Stimulated activated CD8-positive, alpha-beta memory T cell treated with anti-CD3 and anti-CD28 coated beads, Interleukin-4, amount 100 ng/mL, for 4 hours (primary cell): ENCODE measurements at places on chromosomes 4 and X.

GRCh38 chr4:111618908-111619307 is 526.3 kb upstream of the FAM241A start:
- no peak for DNase-seq

GRCh38 chrX:928606-929005 is 283.8 kb downstream of the CRLF2 start:
- DNase-seq, result no peak

- DNase-seq, result no peak
These were observed 201.1 kb downstream of the ARAP2 start for GRCh38 chr4:36043241-36043640.

GRCh38 chr4:77360451-77360850 is 203.4 kb downstream of the CCNG2 start:
- no peak for DNase-seq

DNA sequence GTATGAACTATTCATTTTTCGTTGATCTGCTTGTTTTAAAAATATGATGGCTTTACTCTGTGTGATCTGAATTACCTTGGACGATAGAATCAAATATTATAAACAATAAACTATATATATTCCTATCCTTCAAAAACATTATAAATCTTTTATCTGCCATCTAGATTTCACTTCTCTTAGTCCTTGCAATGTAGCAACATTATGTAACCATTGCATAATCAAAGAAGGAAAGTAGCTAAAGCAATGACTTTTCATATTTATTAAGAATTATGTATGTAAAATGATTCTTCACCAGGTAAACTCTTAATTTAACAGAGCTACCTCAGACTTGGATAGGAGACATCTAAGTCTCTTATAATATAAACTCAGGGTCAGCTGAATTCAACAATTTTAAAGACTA is 210.5 kb downstream of the ADAMTS3 start:
- DNase-seq, result no peak

DNA sequence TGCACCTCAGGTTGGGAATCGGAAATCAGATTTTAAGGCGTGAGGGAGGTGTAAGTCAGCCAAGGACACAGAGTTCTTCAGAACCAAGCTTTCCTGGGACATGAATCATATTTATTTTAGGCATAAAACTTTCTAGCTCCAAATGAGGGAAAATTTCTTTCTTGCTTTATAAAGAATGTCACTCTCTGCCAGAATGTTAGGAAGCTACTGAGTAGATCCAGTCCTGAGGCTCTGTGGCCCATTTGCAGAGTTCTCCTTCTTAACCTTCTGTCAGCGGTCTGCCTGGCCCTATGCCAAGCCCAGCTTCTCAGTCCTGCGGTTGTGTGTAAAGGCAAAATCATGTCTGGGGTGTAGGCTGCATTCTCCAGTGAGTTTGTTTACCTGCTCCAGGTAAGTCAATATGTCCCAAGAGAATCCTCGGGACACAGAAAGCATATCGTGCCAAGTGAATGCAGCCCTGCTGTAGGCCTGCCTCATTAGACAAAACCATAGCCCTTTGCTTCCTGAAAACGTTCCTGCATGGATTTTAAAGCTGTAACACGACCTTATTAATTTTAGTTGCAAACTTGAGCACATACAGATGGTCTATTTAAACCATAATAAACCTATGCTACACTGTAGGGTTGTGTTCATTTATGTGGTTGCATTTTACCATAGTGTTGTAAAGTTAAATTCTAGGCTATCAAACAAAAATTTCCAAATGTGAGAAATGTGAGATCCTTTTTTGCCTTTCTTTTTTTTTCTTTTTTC is 29.2 kb upstream of the CCNI start:
- DNase-seq, result no peak

DNA sequence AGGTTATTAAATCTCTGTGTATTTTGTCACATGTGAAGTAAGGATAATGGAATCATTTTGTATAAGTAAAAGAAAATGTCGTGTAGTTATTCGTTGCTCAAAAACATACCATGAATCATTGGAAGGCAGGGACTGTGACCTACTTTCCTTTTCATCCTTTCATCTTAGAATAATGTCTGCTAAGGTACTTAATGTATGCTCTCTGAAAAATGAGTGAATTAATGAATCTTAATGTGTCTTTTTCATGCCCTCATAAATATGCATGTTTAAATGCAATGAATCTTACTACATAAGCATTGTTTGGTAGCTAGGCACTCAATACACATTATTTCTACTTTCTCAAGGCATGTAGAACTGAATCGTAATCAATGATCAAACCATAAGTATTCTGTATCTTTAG is 343.9 kb downstream of the MAGEB5 start:
- DNase-seq, result no peak

GRCh38 chr4:168082379-168082778 is 10.0 kb upstream of the ANXA10 start:
- DNase-seq, result no peak

- no peak for DNase-seq
These were observed 306.2 kb downstream of the INPP4B start for GRCh38 chr4:142539796-142540482.

GRCh38 chrX:111646515-111646914 is 34.5 kb upstream of the ALG13 start:
- no peak for DNase-seq

GRCh38 chr4:61924131-61924530 is 724.0 kb downstream of the ADGRL3 start:
- no peak for DNase-seq

GRCh38 chr4:38364383-38364963 is 299.5 kb upstream of the KLF3 start:
- DNase-seq, result no peak

DNA sequence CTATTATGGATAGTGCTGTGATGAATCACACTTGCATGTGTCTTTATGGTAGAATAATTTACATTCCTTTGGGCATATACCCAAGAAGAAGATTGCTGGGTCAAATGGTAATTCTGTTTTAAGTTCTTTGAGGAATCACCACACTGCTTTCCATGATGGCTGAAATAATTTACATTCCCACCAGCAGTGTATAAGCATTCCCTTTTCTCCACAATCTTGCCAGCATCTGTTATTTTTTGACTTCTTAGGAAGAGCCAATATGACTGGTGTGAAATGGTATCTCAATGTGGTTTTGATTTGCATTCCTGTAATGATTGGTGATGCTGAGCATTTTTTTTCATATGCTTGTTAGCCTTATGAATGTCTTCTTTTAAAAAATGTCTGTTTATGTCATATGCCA is 1120.2 kb downstream of the ARAP2 start:
- no peak for DNase-seq

DNA sequence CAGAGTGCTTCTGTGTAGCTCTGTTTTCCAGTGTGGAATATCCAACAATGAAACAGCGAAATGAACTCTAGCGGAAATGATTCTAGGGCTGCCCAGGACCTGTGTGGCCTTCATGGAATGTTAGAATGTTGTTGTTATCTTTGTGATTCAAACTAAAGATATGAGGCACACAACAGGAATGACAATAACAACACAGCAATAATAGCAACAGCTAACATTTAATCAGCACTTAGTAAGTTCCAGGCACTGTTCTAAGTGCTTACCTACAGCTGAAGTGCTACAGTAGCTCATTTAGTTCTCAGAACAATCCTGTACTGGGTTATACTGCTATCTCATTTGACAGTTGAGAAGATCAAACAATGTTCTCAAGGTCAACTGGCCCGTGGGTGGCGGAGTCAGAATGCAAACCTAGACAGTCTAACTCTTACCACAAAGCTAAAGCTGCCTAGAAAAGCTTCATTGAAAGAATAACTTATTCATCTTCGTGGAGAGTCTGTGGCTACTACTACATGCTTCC is 63.7 kb downstream of the MAML3 start:
- DNase-seq, result no peak

DNA sequence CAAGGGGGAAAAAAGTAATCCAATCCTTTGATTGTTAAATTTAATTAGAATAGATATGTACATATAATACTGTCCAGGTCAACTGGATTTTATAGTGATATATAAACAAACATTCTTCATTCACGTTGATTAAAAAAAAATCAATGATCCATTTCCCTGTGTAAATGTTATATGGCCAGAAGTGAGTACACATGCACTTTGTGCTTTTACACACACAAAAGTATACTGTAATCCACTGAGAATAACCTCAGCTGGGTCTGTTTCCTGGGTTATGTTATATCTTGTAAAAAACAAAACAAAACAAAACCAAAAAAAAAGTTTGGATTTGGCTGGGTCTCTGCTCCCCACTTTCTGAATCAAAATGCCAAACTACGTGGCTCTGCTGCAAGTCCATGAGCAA is 51.7 kb downstream of the WFS1 start:
- no peak for DNase-seq

DNA sequence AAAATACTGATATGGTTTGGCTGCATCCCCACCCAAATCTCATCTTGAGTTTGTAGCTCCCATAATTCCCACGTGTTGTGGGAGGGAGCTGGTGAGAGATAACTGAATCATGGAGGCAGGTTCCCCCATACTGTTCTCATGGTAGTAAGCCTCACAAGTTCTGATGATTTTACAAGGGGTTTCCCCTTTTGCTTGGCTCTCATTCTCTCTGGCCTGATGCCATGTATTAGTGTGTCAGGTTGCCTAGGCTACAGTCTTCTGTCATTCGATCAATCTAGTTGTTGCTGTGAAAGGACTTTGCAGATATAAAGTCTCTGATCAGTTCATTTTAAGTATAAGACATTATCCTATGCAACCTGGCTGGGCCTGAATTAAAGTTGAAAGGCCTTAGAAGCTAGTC is 209.3 kb upstream of the MAOA start:
- no peak for DNase-seq

DNA sequence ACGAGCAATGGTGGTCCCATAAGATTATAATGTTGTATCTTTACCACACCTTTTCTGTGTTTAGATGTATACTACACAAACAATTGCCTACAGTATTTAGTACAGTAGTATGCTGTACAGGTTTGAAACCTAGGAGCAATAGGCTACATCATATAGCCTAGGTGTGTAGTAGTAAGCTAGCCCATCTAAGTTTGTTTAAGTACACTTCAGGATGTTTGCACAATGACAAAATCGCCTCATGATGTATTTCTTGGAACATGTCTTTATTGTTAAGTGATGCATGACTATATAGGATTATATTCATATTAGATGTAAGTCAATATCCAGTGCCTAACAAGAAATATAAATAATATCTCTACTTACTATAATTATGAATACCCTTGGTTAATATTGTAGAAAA is 104.6 kb downstream of the SLC10A6 start:
- DNase-seq, result no peak

DNA sequence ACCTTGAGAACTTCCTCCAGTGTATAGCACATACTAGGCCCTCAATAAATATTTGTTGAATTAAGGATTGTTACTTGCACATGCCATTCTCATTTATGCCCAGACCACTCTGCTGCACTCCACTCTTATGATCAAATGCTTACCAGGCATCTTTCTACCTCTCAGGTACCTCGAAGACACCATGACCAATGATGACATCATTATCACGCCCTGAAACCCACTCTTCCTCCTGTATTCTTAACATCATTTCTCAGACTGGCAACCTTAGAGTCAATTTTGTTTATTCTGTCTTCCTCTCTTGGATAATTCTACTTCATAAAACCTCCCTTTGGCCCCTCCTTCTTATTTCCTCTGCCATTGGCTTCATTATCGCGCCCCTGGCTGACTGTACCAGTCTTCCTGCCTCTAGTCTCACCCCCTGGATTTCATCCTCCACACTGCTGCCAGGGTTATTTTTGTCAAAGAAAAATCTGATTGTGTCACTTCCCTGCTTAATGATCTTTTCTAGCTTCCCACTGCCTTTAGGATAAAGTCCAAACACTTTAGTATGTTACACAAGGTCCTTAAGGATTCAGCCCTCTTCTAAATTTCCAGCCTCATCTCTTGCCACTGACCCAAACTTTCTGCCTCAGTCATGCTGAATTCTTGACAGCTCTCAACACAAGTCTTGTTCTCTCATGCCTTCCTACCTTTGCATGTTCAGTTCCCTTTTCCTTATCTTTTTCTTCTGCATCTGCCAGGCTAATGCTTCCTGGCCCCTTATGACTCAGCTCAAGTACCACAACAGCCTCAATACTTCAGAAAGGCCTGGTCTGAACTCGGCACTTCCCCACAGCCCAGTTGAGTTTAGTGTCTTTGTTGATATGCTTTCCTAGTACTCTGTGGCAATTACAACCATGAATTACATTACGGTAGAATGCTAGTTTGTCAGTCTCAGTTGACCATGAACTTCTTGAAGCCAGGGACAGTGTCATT is 45.8 kb downstream of the HDAC8 start:
- DNase-seq, result no peak

GRCh38 chrX:15475486-15475885 is 17.6 kb downstream of the PIR start:
- no peak for DNase-seq

DNA sequence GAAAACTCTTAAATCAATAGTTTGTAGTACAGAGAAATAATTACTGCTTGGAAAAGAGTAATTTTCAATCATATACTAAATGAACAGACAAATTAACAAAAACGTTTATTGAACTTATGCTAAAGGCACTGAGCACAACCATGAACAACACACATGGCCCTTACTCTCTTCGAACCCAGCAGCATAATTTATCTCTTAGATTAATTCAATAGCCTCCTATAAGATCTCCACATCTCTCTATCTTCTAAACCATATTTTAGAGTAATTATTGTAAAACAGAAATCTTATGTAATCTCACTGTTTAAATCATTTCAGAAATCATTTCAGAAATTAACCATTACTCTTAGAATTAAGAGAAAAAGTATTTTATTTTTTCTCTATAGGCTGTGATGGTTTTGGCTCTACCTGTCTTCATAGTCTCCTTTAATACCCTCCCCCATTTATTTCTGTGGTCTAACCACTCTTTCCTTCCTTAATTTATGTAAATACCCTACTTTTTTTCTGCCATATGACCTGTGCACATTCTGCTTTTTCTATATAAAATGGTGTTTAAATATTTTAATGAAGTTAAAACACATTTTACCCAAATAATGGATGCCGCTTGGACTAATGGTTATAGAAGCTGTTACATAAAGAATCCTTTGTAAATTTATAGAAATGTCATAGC is 218.5 kb downstream of the CCSER1 start:
- DNase-seq, result no peak

GRCh38 chr4:25103418-25103817 is 56.8 kb downstream of the SEPSECS start:
- DNase-seq, result no peak

DNA sequence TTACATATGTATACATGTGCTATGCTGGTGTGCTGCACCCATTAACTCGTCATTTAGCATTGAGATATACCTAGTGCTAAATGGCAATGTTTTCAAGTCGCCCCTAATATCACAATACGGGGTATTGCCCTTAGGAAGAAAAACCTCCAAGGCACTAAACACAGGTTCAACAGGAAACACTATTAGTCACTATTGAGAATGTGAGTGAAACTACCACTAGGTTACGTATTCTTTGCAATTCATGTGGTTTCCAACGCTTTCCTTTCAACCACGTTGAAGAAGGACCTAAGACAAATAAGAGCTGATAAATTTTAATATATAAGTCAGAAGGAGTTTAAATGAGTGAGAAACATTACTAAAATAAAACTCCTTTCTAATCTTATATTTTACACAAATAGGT is 134.7 kb upstream of the SPANXN4 start:
- DNase-seq, result no peak

- no peak for DNase-seq
These were observed 1.4 kb upstream of the CORIN start for GRCh38 chr4:47839259-47839658.
